Suprapubic skin (tissue), 4 donors: ENCODE measurements at places on chromosomes 6 and 20.
A peak's percentile ranks its signal among the peaks of the same experiment; 100 is the strongest.

DNA sequence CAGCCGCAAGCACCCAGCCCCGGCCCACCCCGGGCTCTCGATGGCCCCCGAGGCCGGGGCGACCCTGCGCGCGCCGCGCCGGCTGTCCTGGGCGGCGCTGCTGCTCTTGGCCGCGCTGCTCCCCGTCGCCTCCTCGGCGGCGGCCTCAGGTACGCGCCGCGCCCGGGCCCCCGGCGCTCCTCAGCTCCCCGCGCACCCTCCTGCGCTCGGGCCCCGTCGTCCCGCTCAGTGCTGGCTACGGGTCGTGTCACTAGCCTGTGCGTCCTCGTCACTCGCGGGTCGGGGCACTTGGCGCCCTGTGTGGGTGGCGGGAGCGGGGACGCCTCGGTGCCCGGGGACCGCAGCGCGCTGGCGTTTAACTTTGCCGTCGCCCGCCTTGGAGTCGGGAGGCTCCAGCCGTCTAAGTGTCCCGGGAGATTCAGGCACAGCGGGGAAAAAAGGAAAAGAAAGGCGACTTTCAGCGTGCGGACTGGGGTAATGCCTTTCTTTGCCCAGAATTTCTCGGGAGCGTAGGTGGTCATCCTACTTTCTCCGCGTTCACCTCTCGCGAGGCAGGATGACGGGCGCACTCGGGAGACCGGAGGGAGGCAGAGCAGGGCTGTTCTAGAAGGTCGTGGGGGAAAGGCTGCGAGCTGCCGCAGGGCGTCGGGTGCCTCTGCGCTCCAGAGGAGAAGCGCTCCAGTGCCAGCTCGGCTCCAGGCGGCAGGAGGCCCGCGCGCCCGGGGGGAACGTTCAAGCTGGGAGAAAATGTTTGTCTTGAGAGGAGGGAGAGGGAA lies 545 bp downstream of the FNDC1 start:
- no peak for DNase-seq

DNA sequence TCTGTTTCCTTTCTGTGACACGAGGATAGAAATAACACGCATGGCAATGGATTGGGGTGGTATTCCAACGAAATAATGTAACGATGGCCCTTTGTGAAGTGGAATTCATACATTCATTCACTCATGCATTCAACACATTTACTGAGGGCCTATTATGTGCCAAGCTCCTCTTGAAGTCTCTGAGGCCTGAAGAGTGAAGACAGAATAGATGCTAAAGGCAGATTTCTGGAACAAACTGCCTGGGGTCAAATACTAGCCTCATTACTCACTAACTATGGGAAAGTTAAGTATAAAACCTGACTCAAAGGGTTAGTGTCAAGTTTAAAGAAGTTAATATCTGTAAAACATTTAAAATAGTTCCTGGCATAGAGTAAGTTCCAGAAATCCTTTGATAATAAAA lies 279.6 kb upstream of the SULF2 start:
- DNase-seq = no peak

GRCh38 chr6:48765352-48765961 lies 654.5 kb upstream of the PTCHD4 start:
- no peak for DNase-seq

GRCh38 chr20:60540591-60540990 lies 582.4 kb downstream of the CDH26 start:
- DNase-seq = no peak

GRCh38 chr6:3022765-3023662 lies 23.3 kb downstream of the NQO2 start:
- no peak for DNase-seq

DNA sequence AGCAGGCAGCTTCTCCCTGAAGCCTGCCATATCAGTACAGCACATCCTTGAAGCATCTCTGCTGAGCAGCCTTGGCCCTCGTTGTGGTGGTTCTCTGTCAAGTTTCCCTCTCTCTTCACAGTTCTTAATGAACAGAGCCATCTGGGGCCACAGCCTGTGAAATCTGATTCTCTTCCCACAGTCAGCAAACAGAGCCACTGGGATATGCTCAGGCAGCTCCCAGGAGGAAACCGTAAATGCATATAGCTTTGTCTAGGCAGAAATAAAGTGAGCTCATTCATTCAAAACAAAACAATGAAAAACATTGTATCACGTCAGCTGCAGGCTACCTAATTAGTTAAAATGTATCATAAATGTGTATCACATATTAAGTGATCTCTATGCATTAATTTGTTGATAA lies 80.3 kb downstream of the TBC1D7 start:
- DNase-seq = no peak

GRCh38 chr20:61808447-61808846 lies 257.2 kb downstream of the TAF4 start:
- DNase-seq = no peak

DNA sequence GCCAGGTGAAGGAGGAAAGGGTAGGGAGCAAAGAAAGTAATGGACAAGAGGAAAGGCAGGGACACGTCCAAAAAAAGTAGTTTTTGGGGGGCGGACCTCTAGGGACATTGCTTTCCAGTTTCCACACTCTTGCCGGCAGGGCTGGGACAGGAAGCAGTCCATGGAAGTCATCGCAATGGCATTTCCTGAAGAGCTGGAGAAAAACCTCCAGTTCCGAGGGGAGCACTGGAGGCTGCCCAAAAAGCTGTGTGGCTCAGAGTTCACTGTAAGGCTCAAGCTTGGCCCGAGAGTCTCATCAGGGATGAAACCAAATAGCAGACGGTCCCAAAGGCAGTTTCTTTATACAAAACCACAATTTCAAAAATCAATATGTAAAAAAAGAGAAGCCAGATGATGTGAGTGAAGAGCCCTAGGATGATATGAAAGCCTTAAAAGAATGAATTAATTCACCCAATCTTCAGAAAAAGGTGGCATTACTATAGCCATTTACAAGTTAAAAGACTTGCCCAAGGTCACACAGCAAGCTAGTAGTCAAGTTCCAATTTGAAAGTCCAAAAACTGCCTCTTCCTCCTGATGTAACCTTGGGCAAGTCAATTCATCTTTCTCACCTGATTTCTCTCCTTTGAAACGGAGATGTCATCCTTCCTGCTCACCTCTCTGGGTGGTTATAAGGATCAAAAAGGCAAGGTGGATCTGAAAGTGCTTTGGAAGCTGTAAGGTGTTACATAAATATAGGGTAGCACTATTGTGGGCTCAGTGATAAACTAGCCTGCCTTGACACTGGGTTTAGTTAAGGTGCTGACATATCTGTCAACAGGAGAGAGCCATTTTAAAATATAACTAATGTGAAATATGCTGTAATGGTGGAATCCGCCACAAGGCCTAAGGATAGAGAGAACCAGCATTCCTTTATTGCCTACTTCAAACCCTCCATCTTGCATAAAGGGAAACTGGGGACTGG lies 9.1 kb downstream of the BCL2L1 start:
- peak; percentile 93 for DNase-seq

DNA sequence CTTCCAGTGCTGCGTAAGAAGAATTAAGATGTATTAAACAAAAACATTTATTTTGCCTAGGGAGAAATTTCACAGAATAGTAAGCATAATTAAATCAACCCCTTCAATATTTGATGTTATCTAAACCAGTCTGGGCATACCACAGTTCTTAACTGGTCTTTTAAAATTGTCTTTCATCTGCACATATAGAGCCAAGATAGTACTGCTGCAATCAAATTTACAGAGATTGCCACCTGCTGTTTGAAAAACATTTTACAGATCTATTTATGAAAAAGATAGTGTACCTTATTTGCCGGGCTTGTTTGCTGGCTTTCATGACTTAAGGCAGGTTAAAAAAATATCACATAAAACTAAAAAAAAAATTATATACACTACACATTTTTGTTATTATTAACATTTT lies 323.2 kb downstream of the ADGRB3 start:
- DNase-seq = no peak

DNA sequence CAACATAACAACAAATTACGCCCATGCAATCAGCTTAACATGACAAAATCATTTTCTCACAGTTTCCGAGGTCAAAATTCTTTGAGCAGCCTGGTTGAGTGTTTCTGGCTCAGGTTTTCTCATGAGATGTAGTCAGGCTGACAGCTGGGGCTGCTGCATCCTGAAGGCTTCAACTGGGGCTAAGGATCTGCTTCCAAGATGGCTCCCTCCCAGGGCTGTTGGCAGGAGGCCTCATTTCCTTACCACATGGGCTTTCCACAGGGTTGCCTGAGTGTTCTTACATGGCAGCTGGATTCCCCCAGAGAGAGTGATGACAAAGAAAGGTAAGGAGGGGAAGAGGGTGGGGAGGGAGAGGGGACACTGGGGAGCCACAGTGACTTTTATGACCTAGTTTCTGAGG lies 63.1 kb upstream of the NNAT start:
- peak; percentile 40 for DNase-seq

GRCh38 chr6:150417899-150418826 lies 49.4 kb downstream of the IYD start:
- no peak for DNase-seq

DNA sequence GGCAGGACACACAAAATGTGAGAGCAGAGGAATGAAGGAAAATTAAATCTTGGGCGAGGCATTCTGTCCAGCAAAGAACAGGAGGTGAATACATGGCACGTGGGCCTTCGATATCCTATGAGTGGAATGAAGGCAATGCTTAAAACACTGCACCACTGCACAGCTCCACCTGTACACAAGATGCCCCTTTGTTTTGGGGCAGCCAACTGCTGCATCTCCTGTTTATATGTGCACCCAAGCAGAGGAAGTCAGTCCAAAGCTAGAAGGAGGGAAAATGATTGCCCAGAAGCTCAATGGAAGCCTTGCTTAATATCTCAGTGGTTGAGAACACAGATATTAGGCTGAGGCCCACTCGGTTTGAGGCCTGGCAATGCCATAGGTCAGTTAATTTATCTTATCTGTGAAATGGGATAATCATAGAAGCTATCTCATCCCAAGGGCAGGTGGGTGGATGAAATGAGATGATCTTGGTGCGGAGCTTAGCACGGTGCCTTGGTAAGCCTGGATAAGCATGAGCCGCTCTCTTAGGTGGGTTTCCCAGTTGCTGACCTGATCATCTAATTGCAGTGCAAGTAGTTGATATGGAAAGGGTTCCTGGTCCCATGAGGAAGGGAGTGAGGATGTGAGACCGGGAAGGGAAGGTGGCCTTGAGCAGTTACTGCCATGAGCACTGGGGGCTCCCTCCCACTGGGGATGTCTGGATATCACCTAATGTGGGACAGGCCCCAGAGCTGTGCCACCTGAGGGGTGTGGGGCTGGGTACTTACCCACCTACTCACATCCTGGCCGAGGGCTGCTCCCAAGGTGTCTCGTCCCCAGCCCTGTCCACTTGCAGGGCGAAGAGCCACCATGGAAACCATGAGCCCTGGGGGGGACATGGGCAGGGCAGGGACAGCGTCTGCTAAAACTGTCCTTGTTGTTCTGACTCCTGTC lies 9.9 kb downstream of the BANF2 start:
- no peak for DNase-seq

- no peak for DNase-seq
These were observed 135.3 kb downstream of the ARID1B start for GRCh38 chr6:156912431-156912830.

- DNase-seq = no peak
These were observed 58.3 kb downstream of the ALDH8A1 start for GRCh38 chr6:134891633-134892032.

GRCh38 chr6:47130086-47130485 lies 88.0 kb upstream of the ADGRF1 start:
- DNase-seq = no peak

- no peak for DNase-seq
These were observed 60.3 kb upstream of the PTPN1 start for GRCh38 chr20:50449738-50450492.

DNA sequence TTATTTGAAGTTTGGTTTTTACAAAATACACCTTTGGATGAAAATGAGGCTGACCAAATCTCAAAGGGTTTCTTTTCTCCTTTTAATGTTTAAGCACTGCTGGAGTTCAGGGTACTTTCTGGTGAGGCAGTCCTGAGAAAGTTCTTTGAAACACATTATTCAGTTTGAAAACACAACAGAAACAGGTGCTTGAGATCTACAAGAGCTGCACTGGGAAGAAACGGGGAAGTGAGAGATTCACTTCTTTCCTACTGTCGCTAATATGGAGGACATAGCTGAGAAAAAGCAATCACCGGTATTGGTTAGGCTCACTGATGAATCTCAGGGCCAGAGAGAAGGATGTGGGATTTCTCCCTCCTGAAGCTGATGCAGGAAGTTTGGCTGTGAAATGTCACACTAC lies 22.9 kb upstream of the TMEM170B start:
- DNase-seq = no peak

GRCh38 chr6:57195457-57195856 lies 23.3 kb downstream of the BAG2 start:
- no peak for DNase-seq

- DNase-seq = no peak
These were observed 2.0 kb downstream of the FIG4 start for GRCh38 chr6:109693111-109693510.

- no peak for DNase-seq
These were observed 43.3 kb downstream of the SLC26A8 start for GRCh38 chr6:35980991-35981645.
